ENCODE measurements at places on chromosomes 3 and 15. TPM values are rescaled to one million over a fixed set of nuclear protein-coding genes. Genes with fewer than 3 reads are reported as not detected.

Gene FOXB1
- 1.9 TPM for polyA plus RNA-seq

Gene PCLAF
- polyA plus RNA-seq, result 14.7 TPM

Gene POTEB2
- polyA plus RNA-seq, result not detected

Gene DUOXA2
- not detected for polyA plus RNA-seq

Gene GPR15
- polyA plus RNA-seq, result not detected

Gene PRSS50
- polyA plus RNA-seq, result not detected

Gene RFTN1
- 15.1 TPM for polyA plus RNA-seq

Gene TNNC1
- not detected for polyA plus RNA-seq

All from brain (organoid and tissue), 16 donors.